IgD-negative memory B cell (primary cell): ENCODE measurements at places on chromosomes 13 and 19. TPM values are rescaled to one million over a fixed set of nuclear protein-coding genes. Genes with fewer than 3 reads are reported as not detected.

C19orf38 gene
- polyA plus RNA-seq, result 6.5 TPM

IGFLR1 gene
- 140 TPM for polyA plus RNA-seq

ONECUT3 gene
- not detected for polyA plus RNA-seq

ZNF345 gene
- 6.1 TPM for polyA plus RNA-seq

ZNF181 gene
- polyA plus RNA-seq, result 28.3 TPM

NOTCH3 gene
- polyA plus RNA-seq, result not detected

ZNF8 gene
- polyA plus RNA-seq, result 0.98 TPM

KLHL1 gene
- not detected for polyA plus RNA-seq

KASH5 gene
- polyA plus RNA-seq, result not detected

REX1BD gene
- polyA plus RNA-seq, result 138 TPM

PDE4A gene
- polyA plus RNA-seq, result 2.9 TPM

CNN1 gene
- not detected for polyA plus RNA-seq

C1QTNF9 gene
- not detected for polyA plus RNA-seq

EBI3 gene
- 24.2 TPM for polyA plus RNA-seq

ZNF160 gene
- 23.0 TPM for polyA plus RNA-seq

C19orf67 gene
- not detected for polyA plus RNA-seq

MAP2K7 gene
- 2.4 TPM for polyA plus RNA-seq

ZNF99 gene
- polyA plus RNA-seq, result not detected

ZNF528 gene
- polyA plus RNA-seq, result 6.2 TPM

ZNF540 gene
- 5.1 TPM for polyA plus RNA-seq

LRRC8E gene
- polyA plus RNA-seq, result not detected

C19orf73 gene
- 2.6 TPM for polyA plus RNA-seq

FFAR2 gene
- polyA plus RNA-seq, result not detected

SLITRK6 gene
- not detected for polyA plus RNA-seq

NEK5 gene
- 0.34 TPM for polyA plus RNA-seq

STOML3 gene
- polyA plus RNA-seq, result not detected

CATSPERD gene
- not detected for polyA plus RNA-seq

TTC9B gene
- not detected for polyA plus RNA-seq

PINLYP gene
- polyA plus RNA-seq, result not detected

ZSCAN4 gene
- not detected for polyA plus RNA-seq

SIGLEC8 gene
- not detected for polyA plus RNA-seq

RETN gene
- polyA plus RNA-seq, result not detected

ZNF709 gene
- 2.6 TPM for polyA plus RNA-seq
